Kidney epithelial cell (primary cell): ENCODE measurements at places on chromosomes 1 and 21.

DNA sequence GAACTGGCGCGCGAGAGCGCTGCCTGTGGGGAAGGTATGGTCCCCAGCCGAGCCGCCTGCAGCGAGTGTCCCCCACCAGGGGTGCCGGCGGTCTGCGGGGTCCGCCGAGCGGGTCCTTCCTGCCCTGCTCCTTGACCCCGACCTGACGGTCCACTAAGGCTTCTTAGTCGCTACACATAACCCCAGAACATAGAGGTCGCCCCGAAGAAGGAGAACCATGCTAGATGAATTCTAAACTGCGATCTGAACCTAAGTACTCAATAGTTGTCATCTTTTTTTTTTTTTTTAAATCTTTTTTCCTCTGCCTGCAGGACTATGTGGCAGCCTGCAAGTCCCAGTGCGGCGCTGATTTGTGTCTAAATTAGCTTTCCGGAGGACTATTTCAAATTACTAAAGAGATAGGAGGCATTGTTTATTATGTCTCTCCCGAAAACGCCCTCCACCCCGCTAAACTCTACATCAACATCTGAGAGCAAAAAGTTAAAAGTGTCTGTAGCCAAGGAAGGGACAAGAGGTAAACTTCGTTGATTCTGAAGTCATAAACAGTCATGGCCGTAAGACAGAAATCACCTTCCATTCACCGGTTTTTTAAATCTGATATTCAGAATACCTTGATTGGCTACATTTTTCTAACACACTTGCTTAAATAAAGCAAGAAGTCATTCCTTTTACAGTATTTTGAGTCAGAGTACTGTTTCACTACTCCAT is 476 bp downstream of the AXDND1 start:
- DNase-seq = no peak

GRCh38 chr1:6245869-6246496 is 2.0 kb downstream of the HES3 start:
- no peak for DNase-seq

DNA sequence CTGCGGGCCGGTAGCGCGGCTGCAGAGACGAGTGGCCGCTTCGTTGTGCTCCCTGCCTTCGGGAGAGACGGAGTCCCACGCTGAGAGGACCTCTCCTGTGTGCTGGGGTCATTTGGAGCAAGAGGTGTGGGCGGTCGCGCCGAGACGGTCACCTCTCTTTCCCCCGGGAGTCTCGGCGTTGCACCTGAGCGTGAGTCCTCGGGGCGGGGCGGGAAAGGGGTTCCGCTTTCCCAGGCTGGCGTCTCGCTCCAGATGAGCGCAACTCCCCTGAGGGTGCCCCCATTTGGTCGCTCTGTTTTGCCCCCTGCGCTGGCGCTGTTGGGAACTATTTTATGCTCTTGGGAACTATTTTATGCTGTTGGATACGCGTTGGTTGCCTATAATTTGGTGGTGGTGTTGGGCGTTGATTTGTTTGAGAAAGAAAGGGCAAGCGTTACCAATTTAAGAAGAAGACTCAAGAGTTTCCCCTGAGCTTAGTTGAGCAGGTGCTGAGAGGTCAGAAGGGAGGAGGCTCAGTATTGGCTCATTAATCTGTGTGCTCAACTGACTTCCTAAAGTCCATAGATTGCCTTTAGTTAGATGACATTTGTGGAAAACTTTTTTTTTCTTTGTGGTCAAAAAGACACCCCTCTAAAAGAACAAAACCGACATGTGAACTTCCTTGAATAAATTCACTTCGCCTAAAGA is 683 bp downstream of the LRRC8B start:
- no peak for DNase-seq

DNA sequence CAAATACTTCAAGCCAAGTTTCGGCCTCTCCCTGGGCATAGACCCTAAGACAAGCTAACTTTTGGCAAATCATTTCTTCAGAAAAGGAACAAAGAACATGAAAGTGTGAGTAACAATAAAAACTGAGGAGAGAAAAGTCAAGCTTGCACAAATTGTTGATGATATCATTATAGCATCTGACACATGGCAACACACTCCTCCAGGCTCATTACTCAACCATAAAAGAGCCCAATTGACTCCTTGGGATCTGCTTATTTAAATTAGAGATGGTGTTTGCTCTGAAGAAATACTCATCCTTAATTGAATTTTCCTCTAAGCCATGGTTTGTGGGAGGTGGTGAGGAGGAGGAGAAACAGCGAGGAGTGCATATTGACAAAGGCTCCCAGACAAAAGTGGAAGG is 54.5 kb downstream of the TNFSF4 start:
- DNase-seq = no peak

- no peak for DNase-seq
Observed at GRCh38 chr21:44407493-44407892, 47.8 kb upstream of the LRRC3 start.

- no peak for DNase-seq
Observed at GRCh38 chr1:205980237-205980870, 22.8 kb downstream of the RAB7B start.

GRCh38 chr1:117555806-117556205 is 50.0 kb upstream of the TENT5C start:
- no peak for DNase-seq

DNA sequence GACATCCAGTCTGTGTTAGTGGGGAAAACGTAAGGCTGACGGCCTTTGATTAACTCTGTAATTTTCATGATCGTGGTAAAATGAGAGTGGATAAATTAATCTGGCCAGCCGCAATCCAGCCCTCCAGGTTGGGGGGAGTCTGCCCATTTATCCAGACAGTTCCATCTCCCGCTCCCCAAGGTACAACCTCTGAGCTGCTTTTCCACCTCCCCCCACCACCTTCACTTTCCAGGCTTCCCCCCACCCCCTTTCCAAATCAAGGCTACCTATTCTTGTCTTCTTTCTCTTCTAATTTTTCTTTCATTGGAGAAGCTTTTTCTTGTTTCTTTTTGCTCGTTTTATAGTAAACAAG is 6.0 kb downstream of the MIER1 start:
- DNase-seq = no peak

- DNase-seq = no peak
Observed at GRCh38 chr1:27644369-27645070, 9.5 kb upstream of the FGR start.

DNA sequence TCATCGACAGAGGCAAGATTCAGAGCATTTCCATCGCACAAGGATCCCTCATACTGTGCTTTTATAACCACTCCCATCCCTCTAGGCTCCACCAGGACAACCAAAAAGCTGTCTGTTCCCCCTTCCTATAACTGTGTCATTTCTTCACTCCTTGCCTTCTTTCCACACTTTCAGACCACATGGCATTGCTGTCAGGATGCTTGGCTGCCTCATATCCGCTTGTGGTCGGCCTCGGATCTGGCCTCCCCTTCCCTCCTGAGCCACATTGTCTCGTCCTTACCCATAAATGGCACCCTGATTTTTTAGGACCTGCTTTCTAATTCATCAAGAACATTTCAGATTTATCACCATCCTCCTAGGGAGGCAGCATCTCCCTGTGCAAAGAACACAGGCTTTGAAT is 80.5 kb downstream of the HIVEP3 start:
- no peak for DNase-seq

- peak; percentile 37 for DNase-seq
Observed at GRCh38 chr1:3775490-3776230, 3.1 kb downstream of the SMIM1 start.

- no peak for DNase-seq
Observed at GRCh38 chr1:110749960-110750359, 75.2 kb upstream of the KCNA3 start.

- no peak for DNase-seq
Observed at GRCh38 chr1:183023146-183023600, at the start of gene LAMC1. TSS of gene LAMC1 (plus strand) at chr1:183023420. CDS start at chr1:183023717, 297 bp downstream.

- DNase-seq = no peak
Observed at GRCh38 chr1:199041173-199041914, 402.5 kb downstream of the PTPRC start.

DNA sequence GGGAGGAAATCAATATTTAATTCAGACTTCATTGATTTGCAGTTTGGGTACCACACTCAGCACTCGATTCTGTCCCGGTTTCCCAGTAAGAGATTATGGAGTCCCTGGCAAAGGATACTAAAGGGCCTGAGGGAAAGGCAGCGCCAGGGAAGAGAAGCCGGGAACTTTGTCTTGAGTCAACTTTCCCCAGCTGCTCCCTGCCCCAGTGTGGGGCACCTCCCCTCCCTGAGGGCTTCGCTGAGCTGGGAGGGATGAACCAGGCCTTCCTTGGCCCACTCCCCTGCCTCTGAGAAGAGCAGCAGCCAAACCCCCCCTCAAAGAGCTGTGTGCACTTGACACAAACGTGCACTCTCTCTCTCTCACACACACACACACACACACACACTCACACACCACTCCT is 32.6 kb downstream of the OPTC start:
- DNase-seq = no peak

GRCh38 chr21:14686466-14687267 is 140.6 kb upstream of the SAMSN1 start:
- no peak for DNase-seq

DNA sequence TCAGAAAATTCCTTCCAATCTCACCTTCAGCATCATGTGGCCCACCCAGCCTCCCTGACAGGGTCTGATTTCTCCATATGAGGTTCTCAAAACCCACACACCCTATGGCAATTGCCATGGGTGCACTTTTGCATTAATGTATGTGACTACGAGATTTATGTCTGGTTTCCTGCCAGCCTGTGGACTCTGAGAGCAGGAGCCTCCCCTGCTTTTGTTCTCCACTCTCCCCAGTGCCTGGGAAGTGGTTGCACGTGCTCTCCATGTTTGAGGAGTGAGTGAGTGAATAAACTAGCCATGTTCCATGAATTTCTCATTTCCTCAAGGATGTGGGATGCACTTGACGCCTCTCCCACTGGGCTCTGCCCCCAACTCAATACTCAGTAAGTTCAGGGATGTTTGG is 91.2 kb downstream of the ACTL8 start:
- no peak for DNase-seq
